Cardiac muscle cell (in vitro differentiated cells and primary cell): ENCODE measurements at places on chromosomes 5 and 9. TPM values are rescaled to one million over a fixed set of nuclear protein-coding genes. Genes with fewer than 3 reads are reported as not detected.

DNA sequence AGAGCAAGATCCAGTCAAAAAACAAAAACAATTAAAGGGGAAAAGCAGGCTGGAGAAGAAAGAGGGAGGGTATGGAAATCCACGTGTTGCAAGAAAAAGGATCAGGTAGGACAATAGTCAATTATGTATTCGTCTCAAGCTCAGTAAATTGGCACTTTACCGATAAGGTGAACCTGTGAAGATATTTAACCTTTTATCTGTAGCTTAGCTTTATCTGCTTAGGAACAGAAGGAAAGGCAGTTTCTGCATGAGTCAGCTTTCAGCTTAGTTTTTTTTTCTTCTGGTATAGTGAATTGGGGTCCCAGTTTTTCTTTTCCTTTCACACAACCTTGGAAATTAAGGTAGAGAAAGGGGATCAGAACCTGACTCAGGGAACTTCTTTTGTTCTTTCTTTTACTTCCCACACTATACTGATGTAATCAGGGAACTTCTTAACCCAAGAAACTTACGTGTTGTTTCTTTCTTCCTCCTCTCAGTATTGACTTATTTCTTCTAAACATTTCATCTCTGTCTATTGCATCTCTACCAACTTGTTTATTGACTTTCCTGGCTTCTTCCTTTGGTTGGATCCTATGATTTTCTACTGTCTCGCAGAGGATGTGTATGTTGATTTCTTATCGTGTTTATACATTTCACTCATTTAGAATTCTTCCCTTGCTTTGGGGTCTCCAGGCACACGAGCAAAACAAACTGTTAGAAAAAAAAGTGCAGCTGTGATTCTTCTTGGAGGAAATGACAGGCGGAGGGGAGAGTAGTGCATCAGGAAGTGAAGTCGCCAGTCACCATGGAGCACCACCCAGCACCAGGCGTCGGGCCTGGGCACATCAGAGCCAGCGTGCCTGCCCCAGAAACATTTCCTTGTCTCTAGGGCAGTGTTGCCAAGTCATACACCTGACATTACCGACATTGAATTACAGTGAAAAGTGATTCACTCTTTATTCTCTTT, 123.0 kb upstream of the LHFPL2 start:
- no peak overlapping the region for H3K4me3 ChIP-seq
- no peaks in the 10 kb centered on the region for H3K36me3 ChIP-seq
- no peak overlapping the region for H3K27ac ChIP-seq

DNA sequence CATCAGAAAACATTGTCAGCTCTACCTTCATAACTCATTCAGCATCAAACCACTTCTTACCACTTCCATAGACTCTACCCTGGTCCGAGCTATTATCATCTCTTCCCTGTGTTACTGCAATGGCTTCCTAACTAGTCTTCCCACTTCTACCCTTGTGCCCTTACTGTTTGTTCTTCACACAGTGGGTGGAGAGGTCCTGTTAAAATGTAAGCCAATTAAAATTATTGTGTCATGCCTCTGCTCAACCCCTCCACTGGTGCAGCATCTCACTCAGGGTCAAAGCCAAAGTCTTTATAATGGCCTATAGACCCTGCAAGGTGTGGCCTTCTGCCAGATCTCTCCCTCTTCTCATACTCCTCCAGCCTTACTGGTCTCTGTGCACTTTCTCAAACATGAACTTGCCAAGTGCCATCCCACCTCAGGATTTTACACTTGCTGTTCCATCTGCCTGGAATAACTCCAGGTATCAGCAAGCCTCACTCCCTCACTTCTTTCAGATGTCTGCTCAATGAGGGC, 22.8 kb upstream of the ARAP3 start:
- no peak for DNase-seq
- H3K36me3 ChIP-seq, result no peaks in the 10 kb centered on the region
- H3K27ac ChIP-seq, result no peak overlapping the region
- no peak overlapping the region for H3K4me3 ChIP-seq
- no peaks in the 10 kb centered on the region for H3K4me1 ChIP-seq

GRCh38 chr5:92758552-92758951, 822.5 kb downstream of the NR2F1-AS1 start:
- no peaks in the 10 kb centered on the region for H3K27me3 ChIP-seq
- no peaks in the 10 kb centered on the region for H3K36me3 ChIP-seq
- H3K4me3 ChIP-seq, result no peak overlapping the region

DNA sequence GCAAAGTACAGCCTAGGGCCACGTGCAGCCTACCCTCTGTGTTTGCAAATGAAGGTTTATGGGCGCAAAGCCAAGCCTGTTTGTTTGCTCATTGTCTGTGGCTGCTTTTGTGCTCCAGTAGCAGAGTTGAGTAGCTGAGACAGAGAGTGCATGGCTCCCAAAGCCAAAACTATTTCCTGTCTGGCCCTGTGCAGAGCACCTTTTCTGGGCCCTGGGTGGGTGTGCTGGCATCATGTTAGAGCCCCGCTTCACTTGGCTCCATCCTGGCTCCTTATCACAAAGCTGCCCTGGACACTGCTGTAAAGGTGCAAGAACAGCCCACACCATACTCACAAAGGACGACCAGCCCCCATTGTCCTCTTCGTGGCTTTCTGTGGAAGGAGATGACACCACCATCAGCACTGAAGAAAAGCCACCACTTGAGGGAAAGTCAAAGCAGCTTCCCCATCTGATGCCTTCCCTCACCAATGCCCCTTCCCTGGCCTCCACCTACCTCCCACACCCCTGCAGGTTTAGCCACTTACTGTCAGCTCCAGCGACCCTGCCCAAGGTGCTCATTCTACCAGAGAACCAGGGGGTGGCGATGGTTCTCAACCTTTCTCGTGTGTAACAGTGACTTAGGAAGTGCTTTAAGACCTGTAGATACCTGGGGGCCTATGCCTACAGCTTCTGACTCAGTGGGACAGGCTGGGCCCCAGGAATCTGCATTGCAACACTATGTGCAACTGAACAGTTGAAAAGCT, 23.4 kb downstream of the LCP2 start:
- no peaks in the 10 kb centered on the region for H3K36me3 ChIP-seq
- H3K27ac ChIP-seq, result no peak overlapping the region
- peak; percentile 69 for DNase-seq
- peaks cover 11% of the 10 kb centered on the region for H3K4me1 ChIP-seq

DNA sequence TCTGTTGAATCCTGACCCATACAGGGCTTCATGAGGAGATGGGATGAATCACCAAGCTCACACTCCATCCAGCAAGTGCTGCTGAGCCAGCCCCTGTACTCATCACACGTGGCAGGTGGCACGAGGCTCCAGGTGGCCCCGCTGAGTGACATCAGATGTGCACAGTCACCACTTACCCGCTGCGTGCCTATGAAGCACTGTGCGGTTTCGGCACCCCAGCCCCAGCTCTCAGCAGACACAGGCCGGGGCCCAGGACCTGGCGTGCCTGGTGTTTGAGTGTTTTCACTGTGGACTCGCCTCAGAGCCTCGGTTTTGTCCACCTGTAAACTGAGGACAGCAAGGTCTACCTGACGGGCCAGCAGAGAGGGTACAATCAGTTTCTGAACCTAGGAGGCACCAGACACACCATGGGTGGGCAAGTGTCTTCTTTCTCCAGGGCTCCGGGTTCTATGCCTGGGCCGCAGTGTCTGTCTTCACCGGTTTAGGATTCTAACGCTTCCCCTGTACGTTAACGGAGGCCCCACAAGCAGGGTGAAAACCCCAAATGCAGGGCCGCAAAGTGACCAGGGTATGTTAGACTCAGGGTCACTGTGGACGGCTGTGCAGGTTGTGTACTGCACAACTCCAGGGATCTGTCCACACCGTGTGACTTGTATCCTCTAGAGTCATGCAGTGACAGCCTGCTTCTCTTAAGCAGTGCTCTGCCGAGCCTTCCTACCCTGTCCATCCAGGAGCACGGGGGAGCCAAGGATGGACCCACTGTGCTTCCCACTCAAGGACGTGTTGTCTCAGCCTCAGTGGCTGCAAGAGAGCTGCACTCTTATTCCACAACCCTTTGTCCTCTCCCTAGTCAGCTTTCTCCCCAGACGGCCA, 44.3 kb upstream of the COL5A1 start:
- no peak for DNase-seq
- H3K4me1 ChIP-seq, result peaks cover 7% of the 10 kb centered on the region
- no peak overlapping the region for H3K4me3 ChIP-seq
- no peaks in the 10 kb centered on the region for H3K36me3 ChIP-seq
- no peak overlapping the region for H3K27ac ChIP-seq

DNA sequence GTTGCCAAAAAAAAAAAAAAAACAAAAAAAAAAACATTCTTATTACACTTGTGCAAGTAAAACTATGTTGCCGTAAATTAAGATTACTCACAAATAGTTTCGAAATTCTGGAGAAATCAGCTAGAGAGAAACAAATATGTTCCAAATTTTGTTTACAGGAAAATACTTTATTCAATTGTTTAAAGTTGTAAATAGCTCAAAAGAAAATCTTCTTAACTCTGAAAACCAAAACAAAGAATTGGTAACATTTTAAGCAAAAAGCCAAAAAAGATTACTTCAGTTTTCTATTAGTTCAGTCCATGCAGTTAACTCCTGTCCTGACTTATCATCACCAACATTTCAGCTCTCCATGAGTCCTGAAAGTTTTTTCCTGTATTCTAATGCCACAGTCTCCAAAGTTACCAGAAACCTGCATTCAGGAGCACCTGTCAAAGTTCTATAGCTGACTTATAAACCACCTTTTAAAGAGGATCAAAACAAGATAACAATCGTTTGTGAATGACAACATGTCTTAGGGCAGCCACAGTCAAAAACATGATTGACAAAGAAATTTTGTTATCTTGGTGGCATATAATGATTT, 194.1 kb downstream of the RANBP17 start:
- H3K4me1 ChIP-seq, result no peaks in the 10 kb centered on the region
- no peak overlapping the region for H3K4me3 ChIP-seq
- no peak for DNase-seq
- H3K27me3 ChIP-seq, result no peaks in the 10 kb centered on the region
- H3K27ac ChIP-seq, result no peak overlapping the region

DNA sequence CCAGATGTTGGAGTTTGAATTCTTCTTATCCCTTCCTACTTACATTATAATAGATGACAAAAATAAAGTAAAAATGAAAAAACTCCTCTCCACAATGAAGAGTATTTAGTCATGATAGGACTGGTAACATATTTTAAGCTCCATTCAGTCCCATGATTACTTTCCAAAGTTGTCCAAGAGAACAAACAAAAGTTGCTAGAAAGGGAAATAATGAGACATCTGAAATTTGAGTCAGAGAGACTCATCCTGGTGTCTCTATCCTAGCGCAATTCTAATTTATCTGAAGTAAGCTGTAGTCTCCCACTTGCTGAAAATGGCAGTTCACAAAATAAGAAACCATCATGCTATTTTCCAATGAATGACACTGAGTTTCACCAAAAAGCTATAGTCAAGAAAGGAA, 152.2 kb downstream of the BNC2 start:
- no peak overlapping the region for H3K27ac ChIP-seq
- no peak overlapping the region for H3K4me3 ChIP-seq
- H3K27me3 ChIP-seq, result peaks cover 98% of the 10 kb centered on the region
- H3K36me3 ChIP-seq, result no peaks in the 10 kb centered on the region
- DNase-seq, result no peak

GRCh38 chr5:50709471-50709870, 43.0 kb downstream of the PARP8 start:
- H3K4me1 ChIP-seq, result peaks cover 6% of the 10 kb centered on the region
- H3K27ac ChIP-seq, result no peak overlapping the region
- no peaks in the 10 kb centered on the region for H3K27me3 ChIP-seq
- no peak overlapping the region for H3K4me3 ChIP-seq
- no peak for DNase-seq
- no peaks in the 10 kb centered on the region for H3K36me3 ChIP-seq

GRCh38 chr9:78325343-78325742, 28.4 kb downstream of the PSAT1 start:
- DNase-seq, result peak; percentile 84
- peaks cover 11% of the 10 kb centered on the region for H3K4me1 ChIP-seq
- H3K4me3 ChIP-seq, result no peak overlapping the region
- no peaks in the 10 kb centered on the region for H3K27me3 ChIP-seq
- peak overlapping the region; percentile 55 for H3K27ac ChIP-seq

GRCh38 chr9:16627967-16628366, 242.5 kb downstream of the BNC2 start:
- DNase-seq, result peak; percentile 94
- H3K4me1 ChIP-seq, result no peaks in the 10 kb centered on the region
- peaks cover 22% of the 10 kb centered on the region for H3K27me3 ChIP-seq
- H3K36me3 ChIP-seq, result no peaks in the 10 kb centered on the region
- no peak overlapping the region for H3K27ac ChIP-seq

GRCh38 chr9:127664678-127665507, 41.9 kb upstream of the CFAP157 start:
- H3K4me1 ChIP-seq, result no peaks in the 10 kb centered on the region
- H3K36me3 ChIP-seq, result peaks cover 13% of the 10 kb centered on the region
- H3K27me3 ChIP-seq, result no peaks in the 10 kb centered on the region
- H3K4me3 ChIP-seq, result no peak overlapping the region
- H3K27ac ChIP-seq, result no peak overlapping the region

DNA sequence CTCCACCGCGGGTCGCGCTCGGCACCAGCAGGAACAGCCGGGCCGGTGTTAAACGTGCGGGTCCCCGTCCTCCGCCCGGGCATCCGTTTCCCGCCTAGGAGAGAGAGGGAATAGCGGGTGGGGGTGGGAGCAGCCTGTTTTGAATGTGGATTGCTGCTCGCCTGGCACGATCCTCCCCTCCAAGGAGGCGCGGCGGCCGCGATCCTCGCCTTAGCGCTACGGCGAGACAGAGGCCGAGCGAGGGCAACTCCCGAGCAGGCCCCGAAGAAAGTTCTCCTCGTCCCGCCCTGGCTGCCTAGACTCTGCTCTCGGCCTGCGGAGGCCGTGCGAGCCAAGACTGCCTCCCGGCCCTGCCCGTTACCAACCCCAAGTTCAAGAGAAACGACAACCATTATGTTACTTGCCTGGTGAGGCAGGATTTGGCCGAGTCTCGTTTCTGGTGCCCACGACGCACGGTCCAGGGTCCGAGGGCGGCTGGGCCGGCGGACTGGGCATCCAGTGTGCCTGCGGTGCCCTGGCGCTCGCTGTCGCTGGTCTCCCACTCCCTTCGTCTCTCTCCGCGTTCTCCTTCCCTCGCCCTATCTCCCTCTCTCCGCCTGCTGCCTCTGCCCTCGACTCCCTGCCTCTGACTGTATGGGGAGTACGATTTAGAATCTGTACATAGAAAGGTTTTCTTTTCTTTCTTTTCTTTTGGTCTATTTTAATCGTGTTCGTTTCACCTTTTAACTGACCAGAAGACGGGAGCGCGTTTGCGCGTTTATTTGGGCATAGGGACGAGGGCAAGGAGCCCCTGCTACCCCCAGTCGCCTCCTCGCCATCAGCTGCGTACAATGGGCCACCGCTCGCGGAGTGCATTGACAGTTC, 724 bp downstream of the NR2F1-AS1 start:
- H3K4me3 ChIP-seq, result peak overlapping the region; percentile 21
- peaks cover 97% of the 10 kb centered on the region for H3K27me3 ChIP-seq
- no peaks in the 10 kb centered on the region for H3K36me3 ChIP-seq

GRCh38 chr9:114894609-114895433, 35.6 kb downstream of the TNFSF8 start:
- peak; percentile 95 for DNase-seq
- H3K27ac ChIP-seq, result no peak overlapping the region
- no peak overlapping the region for H3K4me3 ChIP-seq
- no peaks in the 10 kb centered on the region for H3K4me1 ChIP-seq

- H3K36me3 ChIP-seq, result no peaks in the 10 kb centered on the region
- H3K27ac ChIP-seq, result no peak overlapping the region
- no peaks in the 10 kb centered on the region for H3K27me3 ChIP-seq
- no peaks in the 10 kb centered on the region for H3K4me1 ChIP-seq
- DNase-seq, result peak; percentile 31
Measured at GRCh38 chr9:74770508-74771261, 117.0 kb downstream of the TRPM6 start.

The MARVELD2 gene
- polyA plus RNA-seq, result 4.9 TPM in 2 replicates

The PCDHGB3 gene
- 0.27 TPM in 1 of 2 replicates, not detected in the other for polyA plus RNA-seq

The TMEM174 gene
- not detected in 2 replicates for polyA plus RNA-seq

The CATSPER3 gene
- polyA plus RNA-seq, result 0.26 and 1.6 TPM in 2 replicates

The SLC46A2 gene
- polyA plus RNA-seq, result 0.10 TPM in 1 of 2 replicates, not detected in the other

The BAAT gene
- polyA plus RNA-seq, result not detected in 2 replicates

The TMEM171 gene
- polyA plus RNA-seq, result not detected in 2 replicates
